ENCODE measurements at places on chromosomes 6 and 20.

DNA sequence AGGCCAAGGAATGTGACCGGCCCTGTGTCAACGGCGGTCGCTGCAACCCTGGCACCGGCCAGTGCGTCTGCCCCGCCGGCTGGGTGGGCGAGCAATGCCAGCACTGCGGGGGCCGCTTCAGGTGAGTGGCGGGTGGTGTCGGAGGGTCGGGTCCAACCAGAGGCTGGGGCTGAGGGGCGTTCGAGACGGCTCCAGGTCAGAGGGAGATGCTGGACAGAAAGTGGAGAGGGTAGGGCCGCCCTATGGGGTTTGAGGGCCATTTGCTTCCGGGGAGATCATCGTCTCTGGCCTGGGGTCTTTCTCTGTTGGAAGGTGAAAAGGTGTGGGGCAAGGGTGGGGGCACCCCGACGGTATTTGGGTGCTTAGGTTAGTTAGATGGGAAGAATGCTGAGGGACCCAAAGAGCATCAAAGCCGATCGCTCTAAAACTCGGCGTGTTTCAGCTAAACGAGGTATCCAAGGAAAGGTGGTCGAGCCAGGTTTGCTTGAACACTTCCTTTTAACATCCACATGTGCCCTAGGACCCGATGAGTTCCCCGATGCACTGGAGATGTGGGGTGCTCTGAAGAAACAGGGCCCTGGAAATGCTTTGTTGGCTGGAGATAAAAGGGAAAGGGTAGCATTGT, 691 bp downstream of the ATRN start:
- H3K4me3 ChIP-seq = peak overlapping the region; percentile 98
- no peaks in the 10 kb centered on the region for H3K27me3 ChIP-seq
- H3K27ac ChIP-seq = no peak overlapping the region
- DNase-seq = no peak
- peaks cover 6% of the 10 kb centered on the region for H3K36me3 ChIP-seq

- H3K4me3 ChIP-seq = no peak overlapping the region
- no peak for DNase-seq
- no peaks in the 10 kb centered on the region for H3K4me1 ChIP-seq
- no peak overlapping the region for H3K27ac ChIP-seq
- no peaks in the 10 kb centered on the region for H3K27me3 ChIP-seq
- no peaks in the 10 kb centered on the region for H3K36me3 ChIP-seq
These were observed 11.3 kb upstream of the TMEM181 start for GRCh38 chr6:158548418-158549161.

DNA sequence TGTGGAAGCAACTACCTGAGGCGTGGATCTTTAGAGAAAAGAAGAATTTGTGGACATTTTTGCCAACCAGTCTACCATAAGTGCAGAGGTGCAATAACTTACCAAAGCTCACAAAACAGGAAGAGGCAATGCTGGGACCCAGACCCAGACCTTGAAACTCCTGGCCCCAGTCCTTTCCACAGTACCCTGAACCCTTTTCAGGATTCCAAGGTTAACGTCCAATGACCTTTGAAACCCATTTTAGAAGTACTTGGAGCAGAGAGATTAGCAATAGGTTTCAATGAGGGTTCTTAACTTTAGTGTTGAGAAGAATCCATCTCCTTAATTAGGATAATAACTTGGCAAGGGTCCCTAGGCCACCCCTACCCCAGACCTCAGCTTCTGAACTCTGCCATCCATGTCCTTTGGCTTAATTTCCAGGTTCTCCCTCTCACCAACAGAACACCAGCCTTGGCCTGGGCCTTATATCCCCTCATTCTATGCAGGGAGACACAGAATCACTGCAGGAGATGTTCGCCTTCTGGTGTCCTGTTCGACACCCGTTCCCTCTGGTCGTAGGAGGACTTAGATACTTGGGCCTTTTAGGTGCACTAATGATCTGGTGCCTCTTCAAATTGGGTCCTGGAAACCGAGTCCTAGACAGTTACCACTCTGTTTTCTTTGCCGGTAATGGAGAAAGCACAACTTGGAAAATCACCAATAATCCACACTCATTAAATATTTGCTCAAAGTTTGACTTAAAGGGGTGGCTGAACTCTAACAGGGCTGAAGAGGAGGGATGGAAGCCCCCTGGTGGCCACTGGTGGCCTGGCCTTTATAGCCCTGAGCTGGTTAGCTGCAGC, 40.6 kb downstream of the ISM1 start:
- peaks cover 8% of the 10 kb centered on the region for H3K4me1 ChIP-seq
- no peaks in the 10 kb centered on the region for H3K27me3 ChIP-seq
- DNase-seq = no peak
- H3K36me3 ChIP-seq = no peaks in the 10 kb centered on the region

- no peaks in the 10 kb centered on the region for H3K4me1 ChIP-seq
- no peak overlapping the region for H3K4me3 ChIP-seq
- no peaks in the 10 kb centered on the region for H3K27me3 ChIP-seq
- no peak overlapping the region for H3K27ac ChIP-seq
- DNase-seq = no peak
These were observed 45.4 kb downstream of the MYH7B start for GRCh38 chr20:35000922-35001595.

- H3K27ac ChIP-seq = no peak overlapping the region
These were observed 1.7 kb downstream of the SNX21 start for GRCh38 chr20:45835329-45835765.

DNA sequence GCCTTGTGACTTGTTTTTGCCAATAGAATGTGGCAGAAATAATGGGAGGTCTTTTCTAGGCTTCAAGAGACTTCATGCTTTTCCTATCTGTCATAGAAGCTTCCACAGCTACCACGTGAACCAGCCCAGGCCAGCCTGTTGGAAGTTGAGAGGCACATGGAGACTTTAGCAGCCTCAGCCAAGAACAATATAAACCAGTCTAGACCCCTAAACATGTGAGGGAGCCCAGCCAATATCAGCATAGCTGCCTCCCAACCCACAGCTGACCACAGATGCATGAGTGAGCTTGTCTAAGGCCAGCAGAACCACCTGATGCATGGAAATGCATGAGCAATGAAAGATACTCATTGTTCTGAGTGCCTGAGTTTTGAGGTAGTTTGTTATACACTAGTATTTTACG, 540.7 kb upstream of the BTBD3 start:
- DNase-seq = no peak
- no peak overlapping the region for H3K4me3 ChIP-seq
- no peak overlapping the region for H3K27ac ChIP-seq
- peaks cover 14% of the 10 kb centered on the region for H3K4me1 ChIP-seq
- H3K36me3 ChIP-seq = no peaks in the 10 kb centered on the region
- H3K27me3 ChIP-seq = no peaks in the 10 kb centered on the region

DNA sequence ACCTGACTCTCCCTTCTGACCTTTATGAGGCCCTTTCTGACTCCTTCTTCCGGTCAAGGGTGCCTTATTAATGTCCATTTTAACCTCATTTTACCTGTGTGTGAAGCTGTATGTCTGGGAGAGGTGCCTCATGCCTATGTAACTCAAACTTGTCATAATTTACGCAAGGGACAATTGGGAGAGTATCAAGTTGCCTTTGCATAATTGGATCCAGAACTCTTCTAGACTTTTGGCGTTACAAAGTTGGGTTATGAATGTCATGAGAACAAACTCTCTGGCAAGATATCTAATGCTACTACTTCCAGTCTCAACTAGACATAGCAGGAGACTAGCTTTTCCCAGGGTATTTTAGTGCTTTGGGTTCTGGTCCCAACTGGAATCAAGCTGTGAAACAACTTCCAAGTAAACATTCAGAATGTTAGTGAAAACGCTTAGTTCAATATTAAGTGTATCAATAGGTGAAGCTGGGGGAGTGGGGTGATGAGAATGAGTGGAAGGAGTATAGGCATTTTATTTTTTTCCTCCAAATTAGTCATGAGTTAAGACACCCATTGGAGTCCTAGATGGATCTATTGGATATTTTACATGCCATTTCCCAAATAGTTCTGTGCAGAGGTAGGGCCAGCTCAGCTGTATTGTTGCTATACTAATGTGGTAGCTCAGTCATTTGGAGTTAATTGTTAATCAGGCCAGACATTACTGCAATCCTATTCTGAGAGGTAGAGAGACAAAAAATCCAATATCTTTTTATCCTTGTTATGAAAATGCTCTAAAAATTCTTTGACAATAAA, 159.9 kb downstream of the TFAP2B start:
- H3K36me3 ChIP-seq = no peaks in the 10 kb centered on the region
- no peak overlapping the region for H3K4me3 ChIP-seq
- DNase-seq = no peak
- H3K27me3 ChIP-seq = peaks cover 7% of the 10 kb centered on the region
- H3K27ac ChIP-seq = no peak overlapping the region
